ENCODE measurements at places on chromosomes 4 and X.

- DNase-seq, result no peak
Measured at GRCh38 chrX:29254515-29254914, 667.3 kb downstream of the IL1RAPL1 start.

GRCh38 chrX:64229154-64229553 is 1.3 kb downstream of the ASB12 start:
- no peak for DNase-seq

GRCh38 chr4:7151668-7152227 is 40.6 kb upstream of the SORCS2 start:
- no peak for DNase-seq

DNA sequence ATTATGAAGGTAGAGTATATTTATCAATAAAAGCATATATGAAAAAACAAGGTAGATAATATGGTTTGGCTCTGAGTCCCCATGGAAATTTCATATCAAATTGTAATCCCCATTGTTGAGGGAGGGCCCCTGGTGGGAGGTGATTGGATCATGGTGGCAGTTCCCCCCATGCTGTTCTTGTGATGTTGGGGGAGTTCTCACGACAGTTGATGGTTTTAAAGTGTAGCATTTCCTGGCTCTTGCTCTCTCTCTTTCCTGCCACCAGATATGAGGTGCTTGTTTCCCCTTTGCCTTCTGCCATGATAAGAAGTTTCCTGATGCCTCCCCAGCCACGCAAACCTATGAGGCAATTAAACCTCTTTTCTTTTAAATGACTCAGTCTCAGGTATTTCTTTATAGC is 260.4 kb downstream of the PPARGC1A start:
- no peak for DNase-seq

DNA sequence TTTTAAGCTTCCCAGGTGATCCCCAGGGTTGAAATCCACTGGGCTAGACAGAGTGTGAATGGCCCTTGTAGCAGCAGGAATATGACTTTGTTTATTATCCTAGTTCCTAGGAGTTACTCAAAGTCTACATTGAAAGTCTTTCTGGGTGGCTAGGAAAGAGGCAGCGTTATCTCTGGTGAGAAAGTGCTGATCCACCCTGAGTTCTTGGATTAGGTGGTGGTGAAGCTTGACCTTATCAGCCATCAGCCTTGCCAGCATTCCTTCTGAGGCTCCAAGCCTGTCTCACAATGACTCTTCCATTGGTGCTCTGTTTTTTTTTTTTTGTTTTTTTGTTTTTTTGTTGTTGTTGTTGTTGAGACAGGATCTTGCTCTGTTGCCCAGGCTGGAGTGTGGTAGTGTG is 83.1 kb upstream of the CLCN4 start:
- DNase-seq, result no peak

DNA sequence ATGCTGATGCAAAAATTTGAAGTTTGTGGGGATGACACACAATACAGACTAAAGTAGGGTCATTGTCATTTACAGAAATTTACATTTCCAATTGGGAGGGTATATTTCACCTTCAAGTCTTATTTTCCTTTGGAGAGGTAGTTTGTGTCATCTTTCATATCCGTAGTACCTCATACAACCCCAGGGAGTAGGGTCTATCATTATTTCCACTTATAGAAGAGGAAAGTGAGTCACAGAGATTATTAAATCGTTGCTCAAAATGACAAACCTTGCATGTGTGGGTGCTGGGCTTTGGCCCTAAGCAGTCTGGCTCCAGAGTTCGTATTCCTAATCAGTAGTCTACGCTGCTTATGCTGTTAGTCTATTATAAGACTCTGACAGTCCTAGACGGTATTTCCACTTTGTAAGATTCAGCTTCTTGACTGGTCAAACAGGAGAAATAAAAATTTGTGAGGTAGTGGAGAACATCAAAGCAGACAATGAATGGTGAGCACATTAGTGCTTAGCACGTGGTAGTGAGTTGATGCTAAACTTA is 516.5 kb downstream of the PCDH7 start:
- no peak for DNase-seq

DNA sequence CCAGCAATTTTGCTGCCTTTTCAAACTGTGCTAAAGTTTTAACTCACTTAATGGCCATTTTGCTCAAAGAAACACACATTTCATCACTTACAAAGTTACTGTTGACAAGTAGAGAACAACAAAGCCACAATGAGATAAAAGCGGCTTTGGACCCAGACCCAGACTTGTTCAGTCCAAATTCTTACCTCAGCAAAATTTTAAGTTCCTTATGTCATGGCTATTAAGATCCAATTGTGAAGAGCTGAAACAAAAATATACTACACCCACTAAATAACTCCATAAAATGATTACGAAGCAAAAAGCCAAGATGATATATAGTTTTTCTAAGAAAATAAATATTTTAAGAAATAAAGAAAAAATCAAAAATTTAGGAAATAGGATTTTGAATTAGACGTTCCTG is 137.0 kb upstream of the INPP4B start:
- DNase-seq, result no peak

DNA sequence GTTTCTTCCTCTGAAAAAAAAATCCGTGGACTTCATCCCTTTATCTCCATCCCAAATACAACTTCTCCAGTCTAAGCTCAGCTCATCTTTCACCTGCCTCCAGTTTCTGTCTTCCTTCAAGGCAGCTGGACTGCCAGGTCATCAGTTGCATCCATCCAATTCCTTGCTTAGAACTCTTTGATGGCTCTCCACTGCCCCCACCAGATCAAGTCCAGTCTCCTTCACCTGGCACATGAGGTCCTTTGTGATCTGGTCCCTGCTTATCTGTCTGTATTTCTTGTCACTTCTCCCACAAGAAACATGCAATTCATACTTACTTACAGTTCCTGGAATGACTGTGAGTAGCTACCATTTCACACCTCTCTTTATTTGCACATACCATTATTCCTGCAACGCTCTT is 33.8 kb downstream of the OTUD6A start:
- DNase-seq, result no peak

GRCh38 chr4:35912174-35912573 is 332.1 kb downstream of the ARAP2 start:
- no peak for DNase-seq

- no peak for DNase-seq
Measured at GRCh38 chr4:15336410-15337167, 91.2 kb upstream of the C1QTNF7 start.

GRCh38 chr4:7805533-7806337 is 133.9 kb downstream of the AFAP1 start:
- no peak for DNase-seq

GRCh38 chrX:49212861-49213260 is 12.9 kb upstream of the SYP start:
- no peak for DNase-seq

DNA sequence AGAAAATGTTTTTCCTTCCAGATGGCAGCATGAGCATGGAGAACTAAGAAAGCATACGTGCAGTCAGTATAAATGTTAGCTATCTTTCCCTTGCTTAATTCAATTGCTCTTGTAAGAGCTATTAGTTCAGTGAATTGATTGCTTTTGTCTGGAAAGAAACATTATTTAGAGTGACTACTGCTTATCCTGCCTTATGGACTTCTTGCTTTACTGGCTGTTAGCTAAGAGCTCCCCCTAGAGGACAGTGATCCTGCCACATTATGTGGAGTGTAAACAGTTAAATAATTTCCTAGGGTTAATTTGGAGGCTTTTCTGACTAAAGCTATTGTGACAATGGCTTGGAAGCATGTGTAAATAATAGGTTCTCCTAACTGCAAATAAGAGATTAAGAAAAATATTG is 1402.4 kb downstream of the FAM133A start:
- no peak for DNase-seq

All from GM04504 (cell line).